ENCODE measurements at places on chromosomes 3 and 15. TPM values are rescaled to one million over a fixed set of nuclear protein-coding genes. Genes with fewer than 3 reads are reported as not detected.

- no peak for DNase-seq
- H3K4me3 ChIP-seq = no peak overlapping the region
- H3K36me3 ChIP-seq = no peaks in the 10 kb centered on the region
- no peak overlapping the region for H3K27ac ChIP-seq
- no peaks in the 10 kb centered on the region for H3K27me3 ChIP-seq
These were observed 18.0 kb upstream of the COMMD2 start for GRCh38 chr3:149770246-149770645.

DNA sequence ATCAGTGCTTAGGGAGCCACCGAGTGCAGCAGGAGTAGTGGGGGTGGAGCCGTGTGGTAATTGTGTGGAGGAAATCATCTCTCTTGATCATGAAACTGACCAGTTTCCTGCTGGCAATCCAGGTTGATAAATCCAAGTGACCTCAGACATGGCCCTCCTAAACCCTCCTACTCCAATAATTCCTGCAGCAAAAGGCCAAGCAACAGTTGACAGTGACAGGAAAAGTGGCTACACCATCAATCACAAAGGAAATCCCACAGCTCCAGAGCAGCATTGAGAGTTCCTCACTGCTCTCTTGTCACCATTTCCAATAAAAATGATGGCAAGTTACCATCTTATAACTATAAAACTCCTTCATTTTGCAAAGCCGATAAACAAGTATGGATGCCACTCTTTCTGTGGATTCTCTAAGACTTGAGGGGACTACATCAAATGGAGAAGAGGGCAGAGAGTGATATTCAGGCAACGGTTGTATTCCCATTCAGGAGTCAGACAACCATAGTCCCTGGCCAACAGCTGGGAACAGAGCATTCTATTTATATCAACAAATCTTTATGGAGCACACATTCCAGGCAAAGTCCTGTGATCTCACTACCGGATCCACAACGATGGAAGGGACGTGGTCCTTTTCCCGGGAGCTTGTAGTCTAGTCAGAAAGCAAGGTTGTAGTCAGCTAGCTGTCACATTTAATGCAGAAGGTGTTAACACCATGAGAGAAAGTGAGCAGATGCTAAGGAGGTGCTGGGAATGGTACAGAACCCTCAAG, 312.5 kb upstream of the CTNNB1 start:
- DNase-seq = no peak
- no peak overlapping the region for H3K4me3 ChIP-seq
- H3K36me3 ChIP-seq = no peaks in the 10 kb centered on the region
- no peak overlapping the region for H3K27ac ChIP-seq
- no peaks in the 10 kb centered on the region for H3K4me1 ChIP-seq

PDIA5 gene
- total RNA-seq = 26.7 TPM

MOBP gene
- total RNA-seq = not detected

DNA sequence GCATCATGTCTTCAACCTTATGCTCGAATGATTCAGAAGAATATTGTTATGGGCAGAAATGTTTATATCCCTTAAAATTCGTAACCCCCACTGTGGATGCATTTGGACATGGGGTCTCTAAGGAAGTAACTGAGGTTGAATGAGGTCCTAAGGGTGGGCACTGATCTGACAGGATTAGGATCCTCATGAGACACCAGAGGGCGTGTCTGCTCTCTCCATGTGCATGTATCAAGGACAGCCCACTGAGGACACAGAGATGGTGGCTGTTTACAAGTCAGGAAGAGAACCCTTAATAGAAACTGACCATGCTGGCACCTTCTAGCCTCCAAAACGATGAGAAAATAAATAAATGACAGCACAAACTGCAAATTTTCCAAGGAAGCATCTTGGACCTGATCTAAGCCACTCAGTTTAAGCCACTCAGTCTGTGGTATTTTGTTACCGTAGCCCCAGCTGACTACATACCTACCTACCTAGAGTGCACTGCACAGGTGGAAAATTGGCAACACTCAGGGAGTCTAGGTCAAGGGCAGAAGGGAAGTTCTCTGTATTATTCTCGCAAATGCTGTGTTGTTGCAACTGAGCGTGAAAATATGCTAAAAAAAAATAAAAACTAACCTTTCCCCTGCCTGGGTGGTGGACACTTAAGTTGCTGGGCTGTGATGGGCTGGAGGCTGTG, 126.6 kb downstream of the TJP1 start:
- H3K36me3 ChIP-seq = peaks cover 4% of the 10 kb centered on the region
- H3K4me3 ChIP-seq = no peak overlapping the region
- H3K4me1 ChIP-seq = no peaks in the 10 kb centered on the region
- no peaks in the 10 kb centered on the region for H3K27me3 ChIP-seq
- H3K27ac ChIP-seq = no peak overlapping the region
- DNase-seq = no peak

Measured in upper lobe of left lung (tissue), 6 donors.